ENCODE measurements at places on chromosomes 7 and 10.

DNA sequence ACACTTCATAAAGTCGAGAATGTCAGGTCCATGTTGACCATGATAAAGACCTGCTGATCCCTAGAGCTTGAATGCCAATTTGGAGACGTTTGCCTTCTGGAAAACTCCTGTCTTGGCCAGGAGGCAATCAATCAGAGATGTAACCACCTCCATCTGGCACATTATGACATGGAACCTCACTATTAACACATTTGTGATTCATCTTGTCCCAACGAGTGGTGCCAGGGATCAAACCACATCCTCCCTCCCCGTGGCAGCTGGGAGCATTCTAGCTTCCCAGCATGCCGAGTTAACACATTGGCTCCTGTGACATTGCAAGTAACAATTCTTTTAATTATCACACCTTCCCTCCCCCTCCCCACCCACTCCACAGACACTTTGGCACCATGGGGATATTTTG, 84.0 kb upstream of the PPP1R17 start:
- DNase-seq = no peak

- DNase-seq = no peak
These were observed 91.4 kb downstream of the ZMIZ1 start for GRCh38 chr10:79160191-79160590.

- DNase-seq = no peak
These were observed 82.6 kb upstream of the GLI3 start for GRCh38 chr7:42319631-42320030.

- no peak for DNase-seq
These were observed 36.7 kb upstream of the NCAPG2 start for GRCh38 chr7:158741294-158741666.

- peak; percentile 29 for DNase-seq
These were observed 9.0 kb upstream of the ARPC1B start for GRCh38 chr7:99365318-99366141.

DNA sequence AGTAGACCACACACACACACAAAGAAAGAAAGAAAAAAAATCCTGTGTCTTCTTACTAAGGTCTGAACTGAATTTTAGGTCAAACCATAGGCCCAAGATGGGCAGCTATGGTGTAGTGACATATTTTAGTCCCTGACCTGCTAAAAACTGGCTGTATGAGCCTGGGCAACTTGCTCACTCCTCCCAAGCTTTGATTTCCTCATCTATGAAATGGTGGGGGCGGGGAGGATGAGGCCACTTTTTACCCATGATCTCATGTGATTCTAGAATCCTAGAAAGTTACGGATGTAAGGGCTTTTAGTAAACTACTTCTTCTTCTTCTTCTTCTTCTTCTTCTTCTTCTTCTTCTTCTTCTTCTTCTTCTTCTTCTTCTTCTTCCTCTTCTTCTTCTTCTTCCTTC, 6.1 kb upstream of the CCL24 start:
- no peak for DNase-seq

- no peak for DNase-seq
These were observed 295.0 kb upstream of the DKK1 start for GRCh38 chr10:52019077-52019555.

GRCh38 chr7:105675934-105676371, 94.7 kb upstream of the EFCAB10 start:
- DNase-seq = no peak

- DNase-seq = no peak
These were observed 137.7 kb downstream of the ETV1 start for GRCh38 chr7:13851736-13852135.

DNA sequence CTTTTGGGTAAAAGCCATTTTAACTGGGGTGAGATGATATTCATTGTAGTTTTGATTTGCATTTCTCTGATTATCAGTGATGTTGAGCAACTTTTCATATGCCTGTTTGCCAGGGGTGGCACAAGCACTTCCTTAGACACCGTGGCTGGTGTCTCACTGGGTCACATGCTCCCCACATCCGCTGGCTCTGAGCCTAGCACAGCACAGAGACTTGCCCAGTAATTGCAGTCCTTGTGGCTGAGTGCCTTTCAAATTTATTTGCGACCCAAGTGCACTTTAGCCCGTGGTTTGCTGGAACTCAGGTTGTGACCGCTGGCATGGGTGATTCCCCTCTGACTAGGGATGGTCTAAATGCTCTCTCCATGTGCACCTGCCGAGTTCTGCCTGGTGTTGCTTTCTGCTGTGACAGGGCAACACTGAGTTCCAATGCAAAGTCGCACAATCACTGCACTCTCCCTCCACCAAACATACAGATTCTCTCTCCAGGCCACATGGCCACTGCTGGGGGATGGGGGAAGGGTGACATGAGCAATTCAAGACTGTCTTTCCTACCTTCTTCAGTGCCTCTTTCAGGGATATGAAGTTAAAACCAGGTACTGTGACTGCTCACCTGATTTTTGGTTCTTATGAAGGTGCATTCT, 66.5 kb downstream of the ZNF277 start:
- DNase-seq = no peak

DNA sequence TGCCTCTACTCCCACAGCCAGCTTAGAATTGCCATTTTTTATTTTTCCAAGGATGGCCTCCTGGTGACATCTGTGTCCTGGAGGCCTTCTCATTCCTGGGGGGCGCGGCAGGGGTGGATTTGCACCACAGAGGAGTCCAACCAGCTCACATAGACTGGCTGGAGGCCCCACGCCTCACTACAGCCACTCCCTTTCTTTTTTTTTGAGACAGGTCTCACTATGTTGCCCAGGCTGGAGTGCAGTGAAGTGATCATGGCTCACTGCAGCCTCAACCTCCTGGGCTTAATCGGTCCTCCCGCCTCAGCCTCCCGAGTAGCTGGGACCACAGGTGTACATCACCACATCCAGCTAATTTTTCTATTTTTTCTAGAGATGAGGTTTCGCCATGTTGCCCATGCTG, 57.6 kb upstream of the DOCK1 start:
- no peak for DNase-seq

GRCh38 chr10:26359670-26360069, 78.5 kb upstream of the APBB1IP start:
- DNase-seq = no peak

DNA sequence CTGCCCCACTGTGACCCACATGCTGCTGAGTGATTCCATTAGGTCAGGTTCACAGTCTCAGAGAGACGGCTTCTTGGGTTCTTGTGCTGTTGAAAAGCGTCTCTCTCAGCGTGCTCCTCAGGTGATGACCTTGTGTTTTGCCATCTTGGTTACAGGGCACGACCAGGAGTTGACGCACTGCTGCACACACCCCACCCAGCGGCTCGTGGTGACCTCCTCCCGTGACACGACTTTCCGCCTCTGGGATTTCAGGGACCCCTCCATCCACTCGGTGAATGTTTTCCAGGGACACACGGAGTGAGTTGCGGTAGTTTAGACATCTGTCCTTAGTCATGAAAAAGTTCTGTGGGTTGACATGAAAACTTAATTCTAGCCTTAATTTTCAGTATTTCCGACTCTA, 48.8 kb downstream of the WDR37 start:
- DNase-seq = no peak

DNA sequence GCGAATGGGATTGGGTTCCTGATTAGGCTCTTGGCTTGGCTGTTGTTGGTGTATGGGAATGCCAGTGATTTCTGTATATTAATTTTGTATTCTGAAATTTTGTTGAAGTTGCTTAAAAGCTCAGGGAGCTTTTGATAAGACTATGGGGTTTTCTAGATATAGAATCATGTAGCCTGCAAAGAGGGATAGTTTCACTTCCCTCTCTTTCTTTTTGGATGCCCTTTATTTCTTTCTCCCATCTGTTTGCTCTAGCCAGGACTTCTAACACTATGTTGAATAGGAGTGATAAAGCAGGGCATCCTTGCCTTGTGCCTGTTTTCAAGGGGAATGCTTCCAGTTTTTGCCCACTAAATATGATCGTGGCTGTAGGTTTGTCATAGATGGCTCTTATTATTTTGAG, 40.4 kb upstream of the MPP7 start:
- no peak for DNase-seq

DNA sequence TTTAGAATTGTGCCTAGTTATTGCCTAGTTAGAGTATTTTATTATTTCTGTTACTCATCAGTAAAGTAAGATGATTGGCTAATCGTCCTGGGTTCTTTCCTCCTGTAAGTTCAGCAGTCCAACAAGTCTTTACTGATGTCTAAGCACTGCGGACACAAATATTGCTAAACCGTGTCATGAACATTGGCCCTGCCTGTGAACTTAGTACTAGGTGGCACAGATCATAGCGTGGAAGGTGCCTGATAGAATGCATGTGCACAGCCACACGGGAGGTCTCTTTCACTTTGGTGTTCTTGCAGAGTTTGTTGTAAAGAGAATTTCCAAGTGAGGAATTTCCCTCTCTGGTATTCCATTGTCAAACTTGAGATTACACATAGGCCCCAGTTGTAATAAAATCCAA, 38.0 kb downstream of the RBM33 start:
- DNase-seq = no peak

GRCh38 chr10:132328738-132329137, 3.3 kb upstream of the LRRC27 start:
- DNase-seq = no peak

- DNase-seq = no peak
These were observed 334.3 kb downstream of the LRMDA start for GRCh38 chr10:75765789-75766096.

DNA sequence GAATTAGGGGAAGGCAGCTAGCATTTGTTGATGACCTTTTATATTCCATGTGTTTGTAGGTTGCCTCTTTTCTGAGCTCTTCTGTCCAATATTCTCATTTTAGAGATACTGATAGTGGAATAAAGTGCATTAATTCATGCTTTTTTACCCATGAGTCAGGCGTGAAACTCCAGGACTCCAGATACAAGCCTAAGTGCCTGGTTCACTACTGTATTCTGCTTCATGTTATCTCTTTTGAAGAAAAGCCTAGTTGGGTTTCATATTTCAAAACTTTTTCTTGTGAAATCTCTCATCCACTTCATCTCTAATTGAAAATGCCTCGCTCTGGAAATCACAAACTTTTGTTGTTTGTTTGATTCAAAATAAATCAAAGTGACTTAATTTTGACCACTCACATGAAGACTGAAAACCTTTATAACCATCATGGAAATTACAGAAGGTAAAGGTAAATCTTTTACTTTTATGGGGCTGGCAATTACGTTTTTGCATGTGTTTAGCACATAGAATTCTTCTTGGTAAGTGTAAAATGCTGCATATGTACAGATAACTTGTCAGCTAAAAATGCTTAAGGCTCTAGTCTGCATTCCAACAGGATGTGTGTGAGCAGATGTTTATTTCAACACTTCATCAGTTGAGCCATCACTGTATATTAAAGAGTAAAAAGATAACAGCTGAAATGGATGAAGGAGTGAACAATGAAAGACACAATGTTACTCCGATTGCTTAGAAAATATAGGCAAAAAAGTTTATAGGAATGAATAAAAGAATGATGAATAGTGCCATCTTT, 961.8 kb upstream of the CELF2 start:
- no peak for DNase-seq

GRCh38 chr10:37754538-37755323, 102.7 kb downstream of the ZNF248 start:
- DNase-seq = no peak

DNA sequence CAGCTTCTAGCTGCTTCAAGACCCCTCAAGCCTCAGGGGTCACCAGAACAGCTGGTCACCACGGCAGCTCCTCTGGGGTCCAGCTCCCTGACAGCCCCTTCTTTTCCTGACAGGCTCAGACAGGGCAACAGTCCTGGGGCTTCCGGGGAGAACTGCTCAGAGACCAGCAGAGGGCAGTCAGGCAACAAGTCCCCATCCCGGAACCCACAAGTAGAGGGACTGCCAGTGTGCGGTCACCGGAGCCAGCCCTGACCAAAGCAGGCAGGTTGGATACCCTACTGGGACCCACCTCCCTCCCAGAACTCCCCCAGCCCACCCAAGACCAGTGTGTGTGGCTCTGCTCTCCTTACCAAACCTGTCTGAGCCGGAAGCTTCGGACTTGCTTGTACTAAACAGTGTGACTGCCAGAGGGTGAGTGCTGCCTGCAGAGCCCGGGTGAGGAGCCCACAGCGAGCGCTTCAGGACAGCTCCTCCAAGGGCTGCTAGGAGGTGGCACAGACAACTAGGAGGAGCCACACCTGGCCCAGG, 40.3 kb downstream of the YKT6 start:
- DNase-seq = peak; percentile 9

DNA sequence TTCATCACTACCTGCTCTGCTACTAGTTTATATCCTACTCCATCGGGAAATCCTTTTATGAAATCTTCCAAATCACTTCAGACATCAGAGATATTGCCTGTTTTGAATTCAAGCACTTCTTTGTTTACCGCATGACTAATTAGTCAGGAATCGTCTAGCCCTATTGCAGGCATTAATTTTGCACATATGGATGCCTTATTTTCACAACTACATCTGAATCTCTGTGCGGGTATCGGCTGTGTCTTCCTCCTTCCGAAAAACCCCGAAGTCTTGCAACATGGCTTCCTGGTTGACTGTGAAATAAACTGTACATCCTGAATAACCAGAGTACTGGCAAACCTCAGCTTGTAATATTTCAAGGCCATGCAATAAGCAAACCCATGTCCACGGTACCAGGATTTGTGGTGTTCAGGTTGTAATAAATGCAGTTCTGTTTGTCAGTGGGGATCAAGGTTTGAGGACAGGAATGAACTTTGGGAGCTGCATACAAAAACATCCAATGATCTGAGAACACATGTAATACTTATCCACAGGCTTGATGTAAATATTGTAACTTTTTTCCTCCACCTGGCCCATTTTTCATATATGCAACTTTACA, 642.1 kb downstream of the PARD3 start:
- DNase-seq = no peak

DNA sequence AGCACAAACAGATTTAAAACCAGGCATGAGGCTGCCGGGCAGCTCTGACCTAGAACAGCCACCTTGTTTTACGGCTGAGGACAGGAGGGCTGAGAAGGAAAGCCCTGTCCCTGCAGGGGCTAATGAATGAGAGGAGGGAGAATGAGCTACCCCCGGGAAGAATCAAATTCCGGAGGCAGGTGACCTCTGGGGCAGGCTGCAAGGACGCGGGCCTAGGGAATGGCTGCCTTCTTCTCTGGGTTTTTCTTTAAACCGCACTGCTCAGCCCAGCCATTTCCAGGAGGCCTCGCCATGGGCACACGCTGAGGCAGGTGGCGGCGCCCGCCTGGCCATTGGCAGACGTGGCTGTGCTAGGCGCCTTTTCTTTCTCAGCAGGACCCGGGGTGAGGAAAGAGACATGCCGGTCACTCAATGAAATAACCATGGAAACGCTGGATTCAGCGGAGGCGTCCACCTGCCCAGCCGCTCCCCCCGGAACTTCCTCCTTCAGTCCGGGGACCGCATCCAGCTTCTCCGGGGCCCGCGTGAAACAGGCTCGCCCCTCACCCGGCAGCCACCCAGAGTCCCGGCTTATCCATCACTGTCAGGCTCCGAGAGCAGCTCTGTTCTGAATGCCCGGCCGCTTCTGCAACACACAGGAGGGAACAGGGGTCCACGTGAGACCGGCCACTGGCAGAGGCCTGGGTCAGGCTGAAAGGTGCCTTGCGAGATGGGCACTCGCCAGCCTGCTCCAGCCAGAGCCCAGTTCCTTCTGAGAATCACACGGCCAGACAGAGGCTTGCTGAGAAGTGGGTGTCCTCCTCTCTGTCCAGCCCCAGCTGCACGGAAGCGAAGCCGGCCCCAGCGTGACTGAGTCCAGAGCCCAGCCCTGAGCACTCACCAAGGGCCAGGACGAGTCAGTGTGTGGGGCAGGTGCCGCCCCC, 82.1 kb downstream of the PDGFA start:
- no peak for DNase-seq

GRCh38 chr7:31308652-31309051, 31.9 kb downstream of the NEUROD6 start:
- DNase-seq = no peak

- no peak for DNase-seq
These were observed 599.6 kb downstream of the INHBA start for GRCh38 chr7:41103331-41103730.

GRCh38 chr10:104035194-104036068, 50.2 kb downstream of the COL17A1 start:
- no peak for DNase-seq

Measured in stimulated activated CD4-positive, alpha-beta T cell treated with anti-CD3 and anti-CD28 coated beads, Interleukin-1b, Interleukin-23, amount 100 ng/mL, for 1 hour (primary cell).